Activated naive CD4-positive, alpha-beta T cell treated with anti-CD3 and anti-CD28 coated beads for 36 hours (primary cell): ENCODE measurements at places on chromosomes 4 and X. TPM values are rescaled to one million over a fixed set of nuclear protein-coding genes. Genes with fewer than 3 reads are reported as not detected.
A peak's percentile ranks its signal among the peaks of the same experiment; 100 is the strongest.

DNA sequence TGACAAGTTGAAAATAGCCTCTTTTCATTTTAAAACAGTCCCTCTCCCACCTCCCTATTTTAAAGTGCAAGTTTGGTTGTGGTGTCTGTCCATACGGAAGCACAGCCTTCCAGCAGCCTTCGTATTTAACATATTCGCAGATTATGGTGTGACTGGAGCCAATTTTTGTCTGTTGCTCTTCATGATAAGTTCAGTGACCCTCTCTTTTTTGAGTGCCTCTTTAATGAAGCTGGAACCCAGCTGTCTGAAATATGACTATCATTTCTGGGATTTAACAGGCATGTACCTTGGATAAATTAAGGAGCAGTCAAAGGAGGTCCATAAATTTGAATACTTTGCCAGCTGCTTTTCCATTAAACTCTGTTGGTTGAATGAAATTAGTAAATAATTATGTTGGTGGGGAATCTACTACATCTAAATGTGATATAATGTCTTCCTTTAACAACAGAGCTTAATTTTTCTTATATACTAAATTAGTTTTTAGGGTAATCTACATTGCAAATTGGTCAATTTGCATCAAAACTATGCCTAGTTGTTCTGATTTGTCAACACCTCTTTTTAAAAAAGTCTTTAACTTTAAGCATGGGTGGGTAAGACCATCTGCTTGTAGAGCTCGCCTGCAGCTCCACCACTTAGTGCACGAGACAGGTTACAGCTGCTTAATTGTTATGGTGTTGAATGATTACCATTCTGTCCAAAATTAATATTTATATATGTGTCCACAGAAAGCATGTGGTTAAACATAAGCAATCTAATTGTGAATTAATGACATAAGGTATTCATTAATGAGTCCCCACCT, 216.6 kb downstream of the DCTD start:
- no peak for DNase-seq

GRCh38 chrX:150845091-150845490, 53.4 kb downstream of the CD99L2 start:
- DNase-seq = no peak

- no peak for DNase-seq
These were observed 87.9 kb downstream of the ANKRD17 start for GRCh38 chr4:73170518-73171198.

- no peak for DNase-seq
These were observed 4.1 kb upstream of the INTS6L start for GRCh38 chrX:135516376-135516775.

- no peak for DNase-seq
These were observed 19.3 kb downstream of the NEK1 start for GRCh38 chr4:169593050-169593560.

DNA sequence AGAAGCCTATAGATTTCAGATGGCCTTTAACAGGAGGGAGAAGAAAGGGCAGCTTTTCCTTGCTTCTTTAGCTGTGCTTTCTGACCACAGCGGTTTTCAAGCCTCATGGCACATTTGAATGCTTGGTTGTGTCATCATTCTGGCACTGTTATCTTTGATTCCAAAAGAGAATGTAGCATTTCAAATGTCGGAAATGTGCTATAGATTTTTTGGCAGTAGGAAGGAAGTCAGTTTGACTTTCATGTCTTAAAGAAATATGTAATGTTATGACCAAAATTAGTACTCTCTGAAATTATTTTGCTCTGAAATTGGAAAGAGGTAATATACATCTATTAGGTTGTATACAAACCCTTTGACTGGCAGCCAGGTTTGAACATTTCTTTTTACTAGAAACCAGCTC, 171.9 kb downstream of the TENM3 start:
- no peak for DNase-seq

DNA sequence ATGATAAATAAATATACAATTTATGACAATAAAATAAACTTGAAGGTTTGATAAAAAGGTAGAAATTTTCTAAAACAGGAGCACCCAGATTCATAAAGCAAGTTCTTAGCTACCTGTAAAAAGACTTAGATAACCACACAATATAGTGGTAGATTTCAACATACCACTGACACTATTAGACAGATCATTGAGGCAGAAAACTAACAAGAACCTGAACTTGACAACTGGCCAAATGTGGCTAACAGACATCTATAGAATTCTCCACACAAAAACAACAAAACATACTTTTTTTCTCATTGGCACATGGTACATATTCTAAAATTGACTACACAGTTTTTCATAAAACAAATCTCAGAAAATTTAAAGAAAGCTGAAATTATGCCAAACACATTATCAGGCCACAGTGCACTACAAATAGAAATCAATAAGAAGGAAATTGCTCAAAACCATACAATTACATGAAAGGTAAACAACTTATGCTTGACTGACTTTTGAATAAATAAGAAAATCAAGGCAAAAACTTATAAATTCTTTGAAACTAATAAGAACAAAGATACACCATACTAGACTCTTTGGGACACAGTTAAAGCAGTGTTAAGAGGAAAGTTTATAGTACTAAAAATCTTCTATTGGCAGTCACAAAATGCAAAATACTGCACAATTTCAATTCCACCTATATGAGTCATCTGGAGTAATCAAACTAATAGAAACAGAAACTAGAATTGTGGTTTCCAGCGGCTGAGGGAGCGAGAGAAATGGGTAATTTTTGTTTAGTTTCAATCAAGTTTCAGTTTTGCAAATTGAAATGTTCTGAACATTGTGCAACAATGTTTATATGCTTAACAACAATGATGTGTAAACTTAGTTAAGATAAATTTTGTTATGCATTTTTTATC, 925.6 kb downstream of the SH3BGRL start:
- peak; percentile 10 for DNase-seq

DNA sequence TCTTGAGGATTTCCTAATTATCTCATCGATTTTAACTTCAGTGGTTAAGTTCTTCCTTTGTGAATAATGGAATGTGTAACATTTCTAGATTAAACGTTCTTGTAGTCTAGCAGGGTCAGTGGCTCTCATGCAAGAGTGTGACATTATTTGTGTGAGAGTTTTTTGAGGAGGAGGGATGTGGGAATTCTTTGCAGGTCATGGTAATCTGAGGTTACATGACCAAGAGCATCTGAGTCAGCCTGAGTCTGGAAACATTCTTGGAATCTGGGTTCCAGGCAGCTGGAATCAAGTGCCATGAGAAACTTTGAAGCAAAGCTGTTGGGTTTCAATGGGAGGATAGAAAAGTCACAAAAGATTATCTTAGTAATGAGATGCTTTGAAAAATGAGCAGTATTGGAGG, 49.5 kb downstream of the GK start:
- DNase-seq = no peak

- DNase-seq = no peak
These were observed 262.9 kb upstream of the IL1RAPL1 start for GRCh38 chrX:28324321-28324721.

DNA sequence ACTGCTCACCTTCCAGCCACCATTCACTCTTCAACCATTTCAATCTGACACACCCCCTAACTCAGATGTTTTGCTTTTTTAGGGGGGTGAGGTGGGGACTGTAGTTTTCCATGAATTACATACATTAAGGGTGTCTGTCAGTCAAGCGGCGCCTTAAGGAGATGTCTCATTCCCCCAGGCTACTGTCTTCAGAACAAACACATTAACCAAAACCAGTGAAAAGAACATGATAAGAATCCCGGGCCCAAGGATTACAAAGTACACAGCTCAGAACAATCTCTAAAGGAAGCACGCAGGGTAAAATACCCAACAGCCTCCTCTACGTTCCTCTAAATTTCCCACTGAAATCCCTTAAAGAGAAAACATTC, 62.5 kb upstream of the IRF2 start:
- DNase-seq = no peak

GRCh38 chrX:21738210-21738949, 19.5 kb downstream of the SMPX start:
- DNase-seq = no peak

DNA sequence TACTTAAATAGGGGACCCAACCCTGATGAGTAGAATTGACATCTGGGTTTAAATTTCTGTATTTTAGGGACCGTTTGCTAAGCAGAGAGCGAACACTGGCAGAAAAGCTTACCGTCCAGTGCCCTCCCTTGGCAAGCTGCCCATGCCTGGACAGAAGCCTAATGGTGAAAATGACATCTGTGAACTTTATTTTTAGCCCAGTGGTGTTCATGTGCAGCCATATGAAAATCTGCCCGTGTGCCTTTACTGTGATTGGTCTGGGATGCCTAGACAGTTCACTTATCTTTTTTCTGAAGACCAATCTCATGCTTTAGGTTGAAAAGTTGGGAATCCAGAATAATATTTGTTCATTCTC, 1.1 kb downstream of the STBD1 start:
- no peak for DNase-seq

DNA sequence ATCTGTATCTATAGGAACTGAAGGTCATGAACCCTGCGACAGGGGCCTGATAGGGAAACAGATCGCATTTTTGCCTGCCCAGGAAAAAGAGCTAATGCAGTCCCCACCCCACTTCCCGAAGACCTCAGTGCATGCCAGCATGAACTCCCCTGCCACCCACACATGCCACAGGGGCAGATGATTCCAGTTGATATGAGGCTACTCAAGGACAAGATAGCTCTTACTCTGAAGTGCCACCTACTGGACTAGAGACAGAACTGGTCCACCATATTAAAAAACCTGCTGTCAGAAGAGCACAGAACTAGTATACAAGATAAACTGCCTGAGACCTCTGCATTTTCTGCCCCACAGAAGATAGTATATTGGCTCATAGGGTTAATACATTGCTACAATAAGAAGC, 68.0 kb downstream of the YIPF7 start:
- no peak for DNase-seq

- no peak for DNase-seq
These were observed 325.0 kb upstream of the EMCN start for GRCh38 chr4:100842856-100843255.

DNA sequence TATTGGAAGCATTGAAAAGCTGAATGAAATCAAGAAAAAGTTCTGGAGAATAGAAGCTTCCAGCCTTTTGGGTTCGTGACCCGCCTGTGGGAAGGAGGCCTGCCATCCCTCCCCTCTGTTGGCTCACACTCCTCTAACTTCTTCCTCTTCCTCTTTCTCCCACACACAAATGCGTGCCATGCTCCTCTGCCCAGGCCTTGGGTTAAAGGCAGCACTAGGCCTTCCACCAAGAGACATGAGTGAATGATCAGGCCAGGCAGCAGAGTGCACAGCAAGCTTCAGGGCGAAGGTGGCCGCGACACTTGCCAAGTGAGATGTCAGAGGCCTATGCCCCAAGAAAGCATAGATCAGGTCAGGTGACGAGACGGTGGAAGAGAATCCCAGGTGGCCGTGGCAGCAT, 38.4 kb downstream of the FAM193A start:
- DNase-seq = no peak

DNA sequence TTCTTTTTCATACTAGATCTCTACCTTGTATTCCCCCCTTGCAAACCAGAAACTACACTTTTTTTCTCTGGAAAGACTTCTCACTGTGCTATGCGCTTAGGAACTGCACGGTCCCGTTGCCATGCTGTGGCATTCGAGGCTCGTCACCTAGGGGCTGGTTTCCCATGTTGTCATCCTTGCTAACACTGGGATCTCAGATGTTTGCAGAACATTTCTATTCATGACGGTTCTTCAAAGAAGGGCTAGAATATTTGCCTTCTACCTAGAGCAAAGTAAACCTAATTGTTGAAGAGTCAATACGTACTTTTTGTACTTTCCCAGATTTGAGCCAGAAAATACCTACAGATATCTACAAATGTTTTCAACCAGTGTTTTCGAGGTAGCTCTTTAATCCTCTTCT, 41.0 kb downstream of the RS1 start:
- DNase-seq = no peak

Gene GLOD5
- total RNA-seq = not detected

Gene CC2D2A
- total RNA-seq = not detected

Gene CCSER1
- not detected for total RNA-seq

Gene RBM41
- 11.1 TPM for total RNA-seq

Gene CSAG2
- 0.26 TPM for total RNA-seq

Gene SH2D1A
- 17.2 TPM for total RNA-seq

Gene CSAG3
- total RNA-seq = 0.26 TPM
